ENCODE measurements at places on chromosomes 4 and X.

GRCh38 chrX:10756441-10756840 is 136.1 kb upstream of the MID1 start:
- peak; percentile 30 for DNase-seq

DNA sequence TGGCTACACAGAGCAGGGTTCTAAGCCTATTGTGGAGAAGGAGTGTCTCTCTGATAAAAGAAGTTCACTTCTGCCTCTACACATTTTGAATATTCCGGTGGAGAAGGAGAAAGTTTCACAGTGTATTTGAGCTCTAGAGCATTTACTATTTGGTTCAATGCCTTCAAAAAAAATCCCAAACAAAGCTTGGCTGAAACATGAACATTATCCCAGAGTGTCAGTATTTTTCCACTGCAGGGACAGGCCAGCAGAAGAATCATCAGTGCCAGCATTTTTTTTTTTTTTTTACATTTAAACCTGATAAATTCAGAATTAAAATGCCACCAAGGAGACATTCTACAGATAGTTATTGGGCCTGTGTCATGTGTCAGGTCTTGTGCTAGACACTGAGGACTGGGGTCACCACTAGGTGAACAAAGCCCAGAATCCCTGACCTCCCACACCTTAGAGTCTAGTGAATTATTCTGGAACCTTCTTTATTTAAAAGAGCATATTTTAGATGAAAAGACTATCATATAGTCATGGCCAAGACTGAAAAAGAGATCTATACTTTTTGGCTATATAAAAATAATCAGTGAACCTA is 48.0 kb upstream of the NAP1L5 start:
- no peak for DNase-seq

DNA sequence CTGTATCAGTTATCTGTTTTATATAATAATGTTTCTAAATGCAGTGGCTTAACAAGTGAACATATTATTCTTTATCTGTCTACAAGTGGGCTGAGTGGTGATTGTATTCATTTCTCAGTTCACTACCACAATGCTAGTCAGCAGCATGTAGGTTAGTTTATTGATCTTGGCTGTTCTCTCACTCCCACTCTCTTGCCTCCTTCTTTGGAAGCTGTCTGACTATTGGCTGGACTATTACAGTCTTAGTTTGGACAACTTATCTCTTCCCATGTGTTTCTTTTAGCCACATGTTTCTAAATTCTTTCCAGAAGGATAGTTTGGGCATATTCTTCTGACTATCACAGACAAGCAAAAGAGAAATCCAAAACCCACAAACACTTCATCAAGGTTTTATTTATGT is 459.5 kb upstream of the AGA start:
- no peak for DNase-seq

GRCh38 chr4:2135083-2135482 is 76.0 kb downstream of the NAT8L start:
- DNase-seq = no peak

DNA sequence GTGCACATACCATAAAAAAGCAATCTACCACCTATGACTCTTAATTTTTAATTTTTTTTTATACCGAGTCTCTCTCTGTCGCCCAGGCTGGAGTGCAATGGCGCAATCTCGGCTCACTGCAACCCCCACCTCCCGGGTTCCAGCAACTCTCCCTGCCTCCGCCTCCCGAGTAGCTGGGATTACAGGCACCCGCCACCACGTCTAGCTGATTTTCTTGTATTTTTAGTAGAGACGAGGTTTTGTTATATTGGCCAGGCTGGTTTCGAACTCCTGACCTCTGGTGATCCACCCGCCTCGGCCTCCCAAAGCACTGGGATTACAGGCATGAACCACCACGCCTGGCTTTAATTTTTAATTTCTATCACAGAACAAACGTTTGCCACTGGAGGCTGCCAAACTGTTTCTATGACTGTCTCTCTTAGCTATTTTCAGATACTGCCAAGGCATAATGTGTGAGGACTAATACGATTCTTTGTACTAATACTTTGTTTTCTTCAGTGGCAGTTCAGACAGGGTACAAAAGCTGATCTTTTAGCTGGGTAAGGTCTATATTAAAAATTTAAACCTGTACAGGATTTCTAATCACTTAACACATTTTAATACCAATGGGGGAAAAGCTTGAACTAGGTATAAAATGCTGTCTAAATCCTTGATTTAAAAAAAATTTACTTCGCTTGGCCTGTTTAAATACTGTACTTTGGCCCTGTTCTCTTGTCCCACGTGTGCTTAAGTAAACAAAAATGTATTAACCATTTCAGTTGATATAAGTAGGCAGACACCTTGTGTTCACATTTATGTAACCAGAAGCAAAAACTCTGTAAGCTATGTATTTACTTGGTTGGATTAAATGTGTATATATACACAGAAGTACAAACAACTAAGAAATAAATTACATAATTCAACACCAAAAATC is 2.3 kb downstream of the PGRMC2 start:
- DNase-seq = no peak

DNA sequence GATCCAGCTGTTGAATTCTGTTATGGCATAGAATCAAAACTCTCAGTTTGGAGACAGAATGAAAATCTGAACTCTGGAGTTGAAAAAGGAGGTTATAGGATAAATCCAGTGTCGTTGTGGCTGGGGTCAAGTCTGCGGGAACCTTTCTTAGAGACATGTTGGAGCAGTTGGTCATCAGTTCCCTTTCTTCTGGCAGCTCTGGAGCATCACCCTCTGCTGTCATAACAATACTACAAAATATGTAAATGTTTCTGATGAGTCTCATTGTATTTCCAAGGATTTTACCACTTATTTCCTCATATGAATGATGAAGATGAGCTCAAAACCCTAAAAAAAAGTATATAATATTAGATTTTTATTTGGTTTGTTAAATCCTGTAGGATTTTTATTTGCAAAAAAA is 7.5 kb downstream of the TLR10 start:
- DNase-seq = no peak

DNA sequence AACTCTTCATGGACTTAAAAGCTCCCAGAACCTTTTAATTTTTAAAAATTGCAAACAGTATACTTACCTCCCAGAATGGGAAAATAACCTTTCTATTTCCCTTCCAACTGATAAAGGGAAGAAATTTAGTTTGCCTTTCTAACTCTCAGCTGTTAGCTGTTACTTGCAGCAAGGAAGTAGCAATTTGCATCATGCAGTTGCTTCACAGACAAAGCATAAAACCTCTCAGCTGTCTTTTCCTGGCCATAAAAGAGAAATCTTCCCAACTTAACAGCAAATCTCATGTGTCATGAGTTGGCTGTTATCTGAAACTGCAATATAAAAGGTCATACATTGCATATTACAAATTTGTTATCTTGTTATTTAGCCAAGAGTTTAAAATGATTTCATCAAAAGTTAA is 18.4 kb downstream of the C4orf17 start:
- DNase-seq = no peak

DNA sequence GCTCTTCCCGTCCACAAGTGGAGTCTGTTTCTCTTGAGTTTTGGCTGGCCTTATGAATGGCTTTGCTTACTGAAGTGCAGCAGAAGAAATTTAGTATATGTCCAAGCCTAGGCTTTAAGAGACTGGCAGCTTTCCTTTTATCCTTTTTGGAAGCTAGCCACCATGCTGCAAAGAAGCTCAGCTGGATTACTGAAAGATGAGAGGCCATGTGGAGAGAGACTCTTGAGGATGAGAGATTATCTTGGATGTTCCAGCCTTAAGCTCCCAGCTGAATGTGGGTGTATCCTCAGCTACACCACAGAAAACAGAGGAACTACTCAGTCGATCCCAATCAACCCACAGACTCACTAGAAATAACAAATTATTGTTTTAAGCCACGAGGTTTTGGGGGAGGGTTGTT is 12.5 kb downstream of the CCNG2 start:
- DNase-seq = no peak

- no peak for DNase-seq
These were observed 10.1 kb upstream of the ADH1A start for GRCh38 chr4:99300934-99301333.

DNA sequence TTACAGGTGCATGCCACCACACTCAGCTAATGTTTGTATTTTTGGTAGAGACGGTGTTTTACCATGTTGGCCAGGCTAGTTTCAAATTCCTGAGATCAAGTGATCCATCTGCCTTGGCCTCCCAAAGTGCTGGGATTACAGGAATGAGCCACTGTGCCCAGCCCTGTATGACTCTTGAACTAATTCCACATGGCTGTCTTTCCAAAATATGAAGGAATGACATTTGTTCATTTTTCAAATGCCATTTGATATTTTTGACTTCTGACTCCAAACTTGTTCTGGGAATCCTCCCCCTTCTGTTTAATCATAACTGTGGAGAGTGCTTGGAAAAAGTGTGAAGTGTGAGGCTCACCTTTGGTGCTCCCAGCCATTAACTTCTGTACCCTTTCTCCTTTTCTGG is 119.2 kb downstream of the NHS start:
- DNase-seq = no peak

DNA sequence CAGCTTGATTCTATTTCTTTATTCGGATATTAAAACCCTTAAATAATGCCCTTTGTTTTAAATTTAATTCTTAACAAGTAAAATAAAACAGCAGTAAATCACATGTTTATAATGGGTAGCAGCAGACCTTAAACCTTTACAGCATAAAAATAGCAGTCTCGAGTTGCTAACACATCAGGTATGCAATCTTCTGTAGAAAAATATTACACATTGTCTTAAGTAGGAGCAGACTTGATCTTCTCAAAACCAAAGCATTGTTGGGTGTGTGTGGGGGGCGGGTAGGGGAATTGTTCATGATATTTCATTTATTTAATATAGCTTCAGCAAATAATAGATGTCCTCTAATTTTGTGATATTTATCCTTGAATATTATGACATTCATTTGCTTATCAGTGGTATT is 331.4 kb downstream of the PCDH7 start:
- DNase-seq = no peak

DNA sequence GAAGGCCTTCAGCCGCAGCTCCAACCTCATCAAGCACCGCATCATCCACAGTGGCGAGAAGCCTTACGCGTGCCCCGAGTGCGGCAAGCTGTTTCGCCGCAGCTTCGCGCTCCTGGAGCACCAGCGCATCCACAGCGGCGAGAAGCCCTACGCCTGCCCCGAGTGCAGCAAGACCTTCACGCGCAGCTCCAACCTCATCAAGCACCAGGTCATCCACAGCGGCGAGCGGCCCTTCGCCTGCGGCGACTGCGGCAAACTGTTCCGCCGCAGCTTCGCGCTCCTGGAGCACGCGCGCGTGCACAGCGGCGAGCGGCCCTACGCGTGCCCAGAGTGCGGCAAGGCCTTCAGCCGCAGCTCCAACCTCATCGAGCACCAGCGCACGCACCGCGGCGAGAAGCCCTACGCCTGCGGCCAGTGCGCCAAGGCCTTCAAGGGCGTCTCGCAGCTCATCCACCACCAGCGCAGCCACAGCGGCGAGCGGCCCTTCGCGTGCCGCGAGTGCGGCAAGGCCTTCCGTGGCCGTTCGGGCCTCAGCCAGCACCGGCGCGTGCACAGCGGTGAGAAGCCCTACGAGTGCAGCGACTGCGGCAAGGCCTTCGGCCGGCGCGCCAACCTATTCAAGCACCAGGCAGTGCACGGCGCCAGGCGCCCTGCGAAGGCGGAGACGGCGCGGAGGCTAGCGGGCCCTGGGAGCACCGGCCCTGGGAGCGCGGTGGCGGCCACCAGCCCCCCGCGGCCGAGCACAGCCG is 9.8 kb downstream of the ZFP92 start:
- DNase-seq = no peak

DNA sequence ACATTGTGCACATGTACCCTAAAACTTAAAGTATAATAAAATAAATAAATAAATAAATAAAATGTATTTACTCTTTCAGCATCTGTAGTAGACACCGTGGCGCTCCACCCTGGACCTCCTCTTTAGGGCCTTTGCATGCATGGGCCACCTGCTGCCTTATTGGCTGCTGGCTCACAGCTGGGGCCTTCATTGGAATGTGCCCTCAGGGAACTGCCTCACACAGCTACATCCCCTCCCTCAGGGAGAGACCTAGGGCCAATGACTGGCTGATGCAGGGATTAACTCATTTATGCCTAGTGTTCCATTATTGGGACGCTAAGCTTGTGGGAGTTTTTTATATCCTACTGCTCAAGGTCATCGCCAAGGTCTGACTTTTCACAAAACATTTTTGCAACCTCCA is 302.9 kb upstream of the FTHL17 start:
- DNase-seq = peak; percentile 25

GRCh38 chr4:105186701-105187161 is 40.1 kb downstream of the TET2 start:
- DNase-seq = no peak

DNA sequence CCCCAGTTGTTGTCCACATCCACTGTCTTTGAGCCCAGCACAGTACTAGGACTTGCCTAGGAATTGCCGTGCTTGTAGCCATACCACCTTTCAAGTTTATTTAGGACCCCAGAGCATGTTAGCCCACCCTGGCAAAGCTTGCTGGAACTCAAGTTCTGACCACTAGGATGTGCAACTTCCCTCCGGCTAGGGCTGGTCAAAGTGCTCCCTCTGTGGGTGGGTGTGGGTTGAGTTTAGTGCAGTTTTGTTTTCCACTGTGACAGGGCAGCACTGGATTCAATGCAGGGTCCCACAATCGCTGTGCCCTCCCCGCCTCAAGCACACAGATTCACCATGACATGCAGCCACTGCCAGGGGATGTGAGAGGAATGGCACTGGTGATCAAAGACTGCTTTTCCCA is 96.0 kb downstream of the RASGEF1B start:
- DNase-seq = no peak

GRCh38 chr4:165404696-165405095 is 25.9 kb downstream of the CPE start:
- no peak for DNase-seq

DNA sequence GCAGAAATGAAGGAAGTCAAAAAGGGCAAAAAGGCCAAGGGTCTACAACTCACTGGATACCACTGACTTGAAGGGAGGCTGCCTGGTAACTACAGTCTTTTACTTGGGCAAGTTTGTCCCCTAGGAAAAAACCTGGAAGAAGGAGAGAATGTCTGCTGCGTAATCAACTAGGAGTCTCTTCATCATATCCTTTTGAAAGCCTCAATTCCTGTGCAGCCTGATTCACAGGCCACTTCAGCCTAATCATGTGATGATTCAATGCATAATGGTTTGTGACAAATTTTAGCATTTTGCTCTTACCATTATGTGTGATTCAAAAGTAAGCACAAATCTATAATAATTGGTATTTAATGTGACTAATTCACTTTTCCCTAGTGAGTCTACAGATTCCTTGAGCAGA is 273.6 kb downstream of the FRMPD4 start:
- DNase-seq = no peak

DNA sequence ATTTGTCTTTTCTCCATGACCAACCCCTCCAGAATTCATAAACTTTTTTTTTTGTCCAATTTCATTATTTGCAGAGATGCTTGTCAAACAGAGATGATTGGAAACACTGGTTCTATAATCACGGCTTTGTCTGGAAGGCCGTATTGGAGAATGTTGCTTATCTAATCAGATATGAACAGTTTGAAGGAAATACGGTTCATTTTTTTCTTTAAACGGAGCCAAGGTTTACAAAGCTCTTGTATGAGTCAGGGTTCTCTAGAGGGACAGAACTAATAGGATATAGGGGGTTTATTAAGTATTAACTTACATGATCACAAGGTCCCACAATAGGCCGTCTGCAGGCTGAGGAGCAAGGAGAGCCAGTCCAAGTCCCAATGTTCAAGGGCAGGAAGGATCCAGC is 1415.8 kb downstream of the C4orf33 start:
- DNase-seq = no peak

All from iPS-NIHi11 (cell line).